ENCODE measurements at places on chromosomes 2 and 18.

DNA sequence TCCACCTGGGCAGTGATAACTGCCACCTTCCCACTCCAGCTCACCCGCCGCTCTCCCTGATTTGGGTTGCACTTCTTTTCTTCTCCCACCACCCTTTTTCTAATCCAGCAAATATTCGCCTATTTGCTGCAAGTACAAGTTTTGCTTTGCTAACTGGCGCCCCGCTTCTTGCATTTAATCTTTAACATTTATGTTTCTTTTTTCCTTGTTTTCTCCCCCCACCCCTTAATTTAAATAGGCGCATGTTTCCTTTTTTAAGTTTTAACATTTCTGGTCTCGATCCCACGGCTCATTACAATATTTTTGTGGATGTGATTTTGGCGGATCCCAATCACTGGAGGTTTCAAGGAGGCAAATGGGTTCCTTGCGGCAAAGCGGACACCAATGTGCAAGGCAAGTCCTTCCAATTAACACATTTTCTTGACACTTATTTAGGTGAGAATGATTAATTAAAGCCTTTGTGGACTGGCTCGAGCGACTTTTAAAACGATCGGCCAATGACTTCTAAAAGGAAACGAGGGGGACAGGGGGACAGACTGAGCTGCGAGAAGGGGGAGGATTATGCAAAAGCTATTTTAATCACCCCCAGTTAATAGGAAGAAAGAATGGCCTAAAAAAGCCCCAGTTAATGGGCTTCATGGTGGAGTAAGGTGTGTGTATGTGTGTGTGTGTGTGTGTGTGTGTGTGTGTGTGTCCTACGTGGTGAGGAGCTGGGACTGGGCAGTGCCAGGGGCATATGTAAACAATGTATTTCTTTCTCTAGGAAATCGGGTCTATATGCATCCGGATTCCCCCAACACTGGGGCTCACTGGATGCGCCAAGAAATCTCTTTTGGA, 1.6 kb downstream of the TBR1 start:
- no peak for DNase-seq

- no peak for DNase-seq
Observed at GRCh38 chr2:63700271-63700670, 111.5 kb downstream of the MDH1 start.

- no peak for DNase-seq
Observed at GRCh38 chr2:9074930-9075329, 71.4 kb upstream of the MBOAT2 start.

DNA sequence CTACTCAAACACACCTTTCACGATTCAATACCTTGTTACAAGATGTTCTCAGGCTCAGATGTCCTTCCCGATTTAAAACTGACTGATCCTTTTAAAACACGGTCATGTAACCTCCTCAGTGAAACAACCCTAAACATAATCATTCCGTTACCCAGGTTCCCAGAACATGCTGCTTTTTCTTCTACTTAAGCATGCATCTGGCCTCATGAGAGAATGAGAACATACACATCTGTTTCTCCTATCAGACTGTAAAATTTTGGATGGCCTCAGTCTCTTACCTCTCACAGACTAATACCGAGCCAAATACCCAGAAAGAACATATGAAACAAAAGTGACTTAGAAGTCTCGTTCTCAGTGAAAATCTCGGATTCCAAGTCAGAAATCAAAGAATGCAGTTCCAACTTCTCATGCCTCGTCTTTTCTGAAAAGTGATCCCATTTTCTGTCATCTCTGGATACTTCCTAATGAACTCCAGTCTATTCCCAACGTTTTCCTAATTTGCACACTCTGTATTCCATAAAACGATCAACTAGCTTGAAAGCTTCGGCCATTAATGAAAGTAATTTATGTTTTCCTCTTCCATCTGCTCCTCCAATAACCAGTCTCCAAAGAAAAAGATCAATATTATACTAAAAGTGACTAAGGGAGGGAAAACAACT, 919 bp downstream of the SF3B1 start:
- DNase-seq: no peak

DNA sequence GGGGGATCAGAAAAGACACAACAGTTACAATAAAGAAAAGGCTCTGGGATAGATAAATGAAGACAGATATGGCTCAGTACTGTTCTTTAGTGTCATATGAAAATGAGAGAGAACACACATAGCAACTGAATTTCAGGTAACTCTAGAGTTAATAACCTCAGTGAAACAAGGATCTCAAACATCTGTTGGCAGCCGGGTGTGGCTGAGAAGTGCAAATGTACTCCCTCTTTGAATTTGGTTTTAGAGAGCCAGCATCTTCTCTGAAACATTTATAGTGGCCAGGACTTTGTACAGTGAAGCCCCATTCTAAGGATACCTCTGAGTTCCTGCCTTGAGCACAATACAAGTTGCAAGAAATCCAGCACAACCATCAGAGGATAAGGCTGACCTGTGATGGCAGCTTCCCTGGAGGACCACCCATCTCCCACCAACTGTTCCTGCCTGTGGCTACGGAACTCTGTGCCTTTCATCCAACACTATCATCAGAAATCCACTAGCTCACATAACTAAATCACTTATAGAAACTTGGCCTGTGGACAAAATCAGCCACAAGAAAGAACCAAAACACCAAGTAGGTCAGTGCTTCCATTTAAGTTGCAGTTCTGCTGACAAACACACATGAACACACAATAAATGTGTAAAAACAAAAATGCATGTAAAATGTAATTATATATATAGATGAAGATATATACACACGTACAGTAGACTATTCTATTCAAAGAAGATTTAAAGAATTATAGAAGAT, 37.3 kb upstream of the PEX13 start:
- DNase-seq: no peak

DNA sequence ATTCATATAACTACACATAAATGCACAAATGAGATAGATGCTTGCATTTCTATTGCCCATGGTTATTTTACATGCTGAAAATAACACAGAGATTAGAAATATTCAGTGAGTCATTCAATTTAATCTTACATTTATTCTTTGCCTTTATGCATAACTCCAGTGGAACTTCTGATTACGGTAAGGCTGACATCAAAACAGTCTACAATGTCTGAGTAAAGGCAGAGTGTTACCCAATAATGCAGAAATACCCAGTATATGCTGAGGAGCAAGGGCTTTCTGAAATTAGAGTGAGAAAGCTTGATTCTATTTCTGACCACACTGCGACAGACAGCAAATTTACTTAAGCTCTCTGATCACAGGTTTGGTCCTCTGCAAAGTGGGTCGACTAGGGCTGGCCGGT, 9.2 kb downstream of the NMI start:
- DNase-seq: no peak

GRCh38 chr2:241968417-241968816, 98.9 kb downstream of the RTP5 start:
- no peak for DNase-seq
